Cardiac septum (tissue), 1 donor: ENCODE measurements at places on chromosomes 7 and 10.
A peak's percentile ranks its signal among the peaks of the same experiment; 100 is the strongest.

DNA sequence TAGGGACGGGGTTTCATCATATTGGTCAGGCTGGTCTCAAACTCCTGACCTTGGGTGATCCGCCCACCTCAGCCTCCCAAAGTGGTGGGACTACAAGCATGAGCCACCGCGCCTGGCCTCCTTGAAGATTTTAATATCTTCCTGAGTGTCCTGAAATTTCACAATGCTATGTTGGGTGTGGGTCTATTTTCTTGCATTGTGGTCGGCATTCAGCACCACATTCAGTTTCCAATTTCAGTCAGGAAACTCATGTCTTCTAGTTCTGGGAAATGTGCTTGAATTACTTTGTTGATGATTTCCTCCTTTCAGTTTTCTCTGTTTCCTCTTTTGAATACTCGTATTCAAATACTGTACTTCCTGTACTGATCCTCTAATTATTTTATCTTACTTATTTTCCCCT is 49.3 kb upstream of the IL6 start:
- DNase-seq = no peak

DNA sequence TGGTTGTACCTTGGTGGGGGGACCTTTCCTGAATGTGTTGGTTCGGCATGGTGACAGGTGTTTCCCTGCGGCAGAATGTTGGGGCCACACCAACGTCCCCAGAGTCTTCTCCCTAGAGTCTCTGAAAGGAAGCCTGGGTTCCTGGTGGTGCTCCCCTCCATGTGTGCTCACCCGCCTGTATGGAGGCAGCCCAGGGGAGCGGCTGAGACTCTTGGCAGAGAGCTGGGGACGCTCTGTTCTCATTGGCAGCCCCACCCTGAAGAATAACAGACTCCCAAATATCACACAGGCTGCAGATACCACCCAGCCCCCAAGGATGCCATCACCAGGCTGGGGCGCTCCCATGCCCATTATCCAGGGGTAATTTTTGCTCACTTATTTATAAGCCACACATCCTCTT is 34.8 kb downstream of the CHST12 start:
- no peak for DNase-seq

- peak; percentile 90 for DNase-seq
These were observed 32.4 kb downstream of the WBP1L start for GRCh38 chr10:102775935-102776669.

DNA sequence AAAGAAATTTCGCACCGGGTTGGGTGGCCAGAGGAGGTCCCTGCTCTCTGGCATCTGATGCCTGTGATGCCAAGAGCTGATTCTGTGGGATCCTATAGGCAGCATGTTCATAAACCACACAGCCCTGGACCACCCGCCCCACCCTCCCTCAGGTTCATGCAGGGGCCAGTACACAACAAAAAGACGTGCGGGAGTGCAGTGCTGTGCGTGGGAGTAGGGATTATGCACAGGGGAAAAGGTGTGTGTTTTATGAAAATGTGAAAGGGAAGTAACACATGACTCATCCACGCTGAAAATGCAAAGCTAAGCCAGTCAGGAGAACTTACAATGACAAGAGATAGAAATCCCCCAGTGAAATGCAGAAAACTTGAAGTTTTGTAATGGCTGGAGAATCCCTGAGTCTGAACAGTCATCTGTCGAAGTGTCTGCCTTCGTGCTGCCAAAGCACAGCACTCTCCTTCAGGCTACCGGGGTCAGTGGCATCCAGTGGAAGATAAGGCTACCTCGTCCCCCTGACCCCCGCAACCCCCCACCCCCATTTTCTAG is 1.1 kb downstream of the KIAA1217 start:
- DNase-seq = no peak

- no peak for DNase-seq
These were observed 193.2 kb downstream of the ELFN1 start for GRCh38 chr7:1863091-1863900.

- DNase-seq = peak; percentile 91
These were observed 116.0 kb upstream of the PDLIM1 start for GRCh38 chr10:95406651-95407280.

DNA sequence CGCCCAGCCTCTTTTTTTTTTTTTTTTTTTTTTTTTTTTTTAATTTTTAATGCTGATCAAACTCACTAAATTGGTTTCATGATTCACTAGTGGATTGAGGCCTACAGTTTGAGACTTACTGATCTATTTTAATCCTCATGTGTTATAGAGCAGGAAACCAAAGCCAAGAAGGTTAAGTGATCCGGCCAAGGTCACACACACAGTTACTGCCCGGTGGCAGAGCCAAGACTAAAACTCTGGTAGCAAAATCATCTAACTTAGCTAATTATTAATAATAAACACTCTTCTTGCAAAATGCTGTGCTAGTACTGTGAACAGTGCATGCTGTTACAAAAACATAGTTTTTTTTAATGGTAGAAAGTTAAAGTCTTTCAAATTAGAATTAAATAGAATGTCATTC is 188.3 kb upstream of the NFE2L3 start:
- no peak for DNase-seq

GRCh38 chr7:38040831-38041230 is 120.4 kb downstream of the EPDR1 start:
- DNase-seq = no peak

DNA sequence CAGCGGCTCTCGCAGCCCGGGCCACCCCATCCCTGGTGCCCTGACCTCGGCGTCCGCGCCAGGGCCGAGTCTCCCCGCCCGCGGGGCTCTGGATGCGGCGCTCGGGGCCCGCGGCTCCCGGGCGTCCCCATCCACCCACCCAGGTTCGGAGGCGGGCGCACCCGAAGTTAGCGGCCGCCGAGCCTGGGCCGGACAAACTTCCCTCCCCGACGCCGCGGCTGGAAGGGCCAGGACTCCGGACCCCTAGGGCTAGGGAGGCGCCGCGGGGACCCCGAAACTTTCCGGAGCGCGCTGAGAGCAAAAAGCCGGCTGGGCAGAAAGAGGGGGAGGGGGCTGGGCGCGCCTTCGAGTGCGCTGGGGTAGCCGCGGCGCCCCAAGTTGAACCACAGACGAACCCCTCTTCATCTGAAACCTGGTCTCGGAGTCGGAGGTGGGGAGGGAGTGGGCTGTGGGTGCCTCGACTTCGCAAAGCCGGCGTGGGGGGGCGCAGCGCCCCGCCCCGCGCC is 3.7 kb upstream of the ELFN1 start:
- no peak for DNase-seq

DNA sequence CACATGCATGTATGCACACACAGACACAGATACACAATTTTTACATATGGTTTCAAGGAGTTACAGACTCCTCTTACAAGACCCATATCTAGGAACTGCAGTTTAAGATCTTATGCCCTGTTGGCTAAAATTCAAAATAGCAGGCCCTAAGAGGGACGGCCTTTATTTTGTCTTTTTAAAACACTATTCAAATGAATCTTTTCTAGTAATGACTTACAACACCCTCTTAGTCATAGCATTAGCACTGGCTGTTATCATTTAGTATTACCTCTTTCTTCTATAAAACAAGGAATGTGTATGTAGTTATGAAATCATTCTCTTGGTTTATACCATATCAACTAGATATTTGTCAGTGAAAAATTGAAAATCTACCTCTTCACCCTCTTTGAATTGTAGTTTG is 15.3 kb downstream of the PAPSS2 start:
- DNase-seq = no peak

GRCh38 chr7:115368998-115369397 is 447.1 kb downstream of the MDFIC start:
- DNase-seq = no peak

- DNase-seq = no peak
These were observed 92.8 kb downstream of the VWC2 start for GRCh38 chr7:49866076-49866735.

DNA sequence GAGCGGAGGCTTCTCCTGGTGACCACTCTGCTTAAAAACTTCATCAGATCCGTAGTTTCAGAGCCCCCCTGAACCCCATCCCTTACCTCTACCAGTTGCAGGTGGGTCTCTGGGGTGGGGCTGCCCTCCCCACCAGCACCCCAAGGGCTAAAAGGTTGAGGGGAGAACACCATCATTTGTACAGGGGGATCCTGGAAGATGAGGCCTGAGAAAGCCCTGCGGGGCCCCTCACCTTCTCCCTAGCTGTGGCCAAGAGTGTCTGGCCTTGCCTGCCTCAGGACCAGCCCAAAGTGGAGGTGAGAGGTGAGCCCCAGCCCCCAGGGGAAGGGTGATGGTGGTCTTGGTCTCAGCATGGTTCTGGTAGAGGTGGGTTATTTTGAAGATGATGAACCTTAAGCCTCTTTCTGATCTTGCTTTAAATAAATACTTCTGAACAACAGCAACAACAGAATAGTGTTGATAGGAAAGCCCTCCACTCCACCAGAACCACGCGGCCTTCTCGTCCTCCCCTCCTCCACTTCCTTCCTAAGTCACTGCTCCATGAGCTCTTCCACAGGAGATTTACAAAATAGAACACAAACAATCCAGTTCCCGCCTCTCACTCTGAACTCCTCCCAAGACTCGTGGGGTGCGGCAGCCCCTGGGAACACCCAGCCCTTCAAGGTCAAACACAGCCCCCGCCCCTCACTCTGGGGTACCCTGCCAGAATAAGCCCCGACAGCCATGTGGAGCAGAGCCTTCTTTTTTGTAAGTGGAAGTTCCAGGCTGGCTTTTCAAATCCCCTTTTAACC is 169.1 kb downstream of the EGFR start:
- no peak for DNase-seq

GRCh38 chr7:106896231-106896630 is 31.1 kb downstream of the PIK3CG start:
- DNase-seq = no peak

DNA sequence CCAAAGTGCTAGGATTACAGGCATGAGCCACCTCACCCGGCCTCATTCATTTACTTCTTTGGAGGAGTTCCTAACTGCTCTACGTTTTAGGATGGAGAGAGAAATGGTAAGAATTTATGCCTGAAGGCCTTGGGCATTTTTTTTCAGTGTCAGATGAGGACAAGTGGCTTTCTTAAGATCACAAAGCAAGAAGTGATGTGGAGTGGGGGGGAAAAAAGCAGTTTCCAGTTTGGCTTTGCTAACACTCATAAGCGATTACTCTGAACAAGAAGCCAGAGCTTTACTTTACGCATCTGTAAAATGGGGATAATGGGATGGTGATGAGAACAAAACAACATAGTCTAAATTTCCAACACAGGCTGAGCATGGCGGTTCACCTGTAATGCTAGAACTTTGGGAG is 2.6 kb upstream of the PPIA start:
- no peak for DNase-seq

- DNase-seq = no peak
These were observed 27.2 kb downstream of the NUDCD3 start for GRCh38 chr7:44463169-44463808.

DNA sequence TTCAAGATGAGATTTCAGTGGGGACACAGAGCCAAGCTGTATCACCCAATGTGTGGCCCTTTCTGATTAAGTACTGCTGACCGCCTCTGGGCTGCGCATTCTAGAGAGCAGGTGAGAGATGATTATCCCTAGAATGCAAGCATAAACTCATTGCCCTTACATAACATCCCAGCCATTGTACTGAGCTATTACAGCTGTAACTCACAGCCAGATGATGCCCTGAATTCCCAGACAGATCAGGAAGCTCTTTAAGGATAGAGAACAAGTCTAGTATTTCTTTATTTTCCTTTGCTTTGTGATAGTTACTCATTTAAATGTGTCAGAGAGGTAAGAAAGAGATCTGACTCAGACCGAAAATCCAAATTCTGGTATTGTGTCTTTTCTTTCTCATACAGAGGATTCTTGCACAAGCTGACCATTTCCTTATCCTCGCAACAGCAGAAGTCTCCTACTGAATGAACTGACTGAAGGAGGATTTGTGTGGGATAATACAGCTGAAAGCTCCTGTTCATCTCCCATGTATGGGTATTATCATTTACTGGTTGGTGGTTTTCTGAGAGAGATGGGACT is 58.4 kb downstream of the ZNF22 start:
- DNase-seq = no peak

- DNase-seq = peak; percentile 81
These were observed 33.1 kb downstream of the HBP1 start for GRCh38 chr7:107201795-107202450.

- no peak for DNase-seq
These were observed 99.0 kb upstream of the LSM8 start for GRCh38 chr7:118085000-118085399.

GRCh38 chr7:84624527-84624926 is 429.9 kb upstream of the SEMA3A start:
- DNase-seq = no peak

DNA sequence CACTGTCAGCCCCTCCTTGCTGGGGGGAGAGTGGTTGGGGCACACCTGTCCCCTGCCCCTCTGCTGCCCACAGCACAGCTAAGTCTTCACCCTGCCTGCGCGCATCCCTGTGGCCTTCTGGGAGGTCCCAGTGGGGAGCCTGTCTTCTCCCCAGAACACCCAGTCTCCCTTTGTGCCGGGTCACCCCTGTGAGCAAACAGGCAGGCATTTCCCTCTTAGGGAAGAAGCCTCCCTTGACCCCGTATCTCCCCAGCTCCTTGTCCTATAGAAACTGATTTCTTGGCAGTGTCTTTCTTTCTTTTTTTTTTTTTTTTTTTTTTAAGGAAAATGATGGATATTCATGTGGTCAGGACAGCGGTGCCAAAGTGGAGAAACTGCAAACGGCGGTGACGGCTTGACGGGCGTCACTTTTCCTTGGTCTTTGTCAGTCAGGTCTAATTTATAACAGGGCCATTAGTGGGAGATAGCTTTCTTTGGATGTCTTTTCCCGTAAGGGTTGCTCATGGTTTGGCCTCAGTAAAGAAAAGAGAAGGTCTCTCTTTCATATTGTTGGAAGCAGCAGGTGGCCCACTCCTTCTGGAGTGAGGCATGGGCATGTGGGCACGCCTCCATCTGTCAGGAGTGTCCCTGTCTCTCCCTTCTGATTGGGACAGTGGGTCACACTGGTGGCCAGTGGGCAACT is 115.3 kb downstream of the NKX6-2 start:
- DNase-seq = peak; percentile 64

GRCh38 chr10:110207805-110208613 is 604 bp downstream of the MXI1 start:
- no peak for DNase-seq

- DNase-seq = no peak
These were observed 11.9 kb upstream of the LMOD2 start for GRCh38 chr7:123643495-123644441.

DNA sequence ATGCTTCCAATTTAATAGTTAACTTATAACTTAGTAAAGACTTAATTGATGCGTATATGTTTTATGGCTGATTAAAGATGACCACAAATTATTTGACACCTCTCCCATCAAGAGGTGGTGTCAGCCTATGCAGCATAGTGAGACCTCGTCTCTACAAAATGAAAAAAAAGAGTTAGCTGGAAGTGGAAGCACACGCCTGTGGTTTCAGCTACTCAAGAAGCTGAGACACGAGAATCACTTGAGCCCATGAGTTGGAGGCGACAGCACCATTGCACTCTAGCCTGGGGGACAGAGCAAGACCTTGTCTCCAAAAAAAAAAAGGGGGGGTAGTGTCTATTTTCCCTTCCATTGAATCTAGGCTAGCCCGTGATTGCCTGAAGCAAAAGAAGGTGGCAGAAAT is 99.1 kb upstream of the ABI1 start:
- DNase-seq = no peak

GRCh38 chr10:78916227-78916626 is 152.5 kb upstream of the ZMIZ1 start:
- DNase-seq = no peak

GRCh38 chr10:110615057-110615747 is 28.9 kb upstream of the RBM20 start:
- DNase-seq = no peak

GRCh38 chr7:84647797-84648757 is 453.5 kb upstream of the SEMA3A start:
- DNase-seq = no peak
